ENCODE measurements at places on chromosomes 7 and 10.

DNA sequence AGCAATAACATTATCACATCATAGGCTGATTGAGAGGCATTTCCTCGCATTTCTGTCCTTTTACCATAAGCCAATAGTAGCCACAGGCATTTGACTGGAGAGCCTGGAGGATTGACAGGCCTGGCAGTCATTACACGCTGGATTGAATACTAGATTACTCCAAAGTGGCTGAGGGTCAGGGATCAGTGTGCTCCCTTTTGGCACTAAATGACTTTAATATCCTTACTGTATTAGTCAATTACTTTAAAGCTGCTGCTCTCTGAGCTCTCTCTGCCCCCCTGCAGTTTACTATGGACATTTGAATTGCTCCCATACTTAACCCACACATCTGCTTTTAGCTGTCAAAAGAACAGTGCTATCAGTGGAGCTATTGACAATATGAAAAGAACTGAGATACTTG is 302.0 kb downstream of the TFEC start:
- no peak overlapping the region for H3K27ac ChIP-seq
- no peak for DNase-seq
- no peak overlapping the region for H3K4me3 ChIP-seq
- H3K27me3 ChIP-seq, result no peaks in the 10 kb centered on the region
- no peaks in the 10 kb centered on the region for H3K36me3 ChIP-seq

GRCh38 chr10:122033224-122033926 is 44.4 kb downstream of the TACC2 start:
- H3K27me3 ChIP-seq, result peaks cover 4% of the 10 kb centered on the region
- no peaks in the 10 kb centered on the region for H3K4me1 ChIP-seq
- H3K4me3 ChIP-seq, result no peak overlapping the region
- H3K36me3 ChIP-seq, result no peaks in the 10 kb centered on the region

GRCh38 chr7:20642166-20642565 is 26.7 kb downstream of the ABCB5 start:
- H3K27ac ChIP-seq, result no peak overlapping the region
- H3K27me3 ChIP-seq, result no peaks in the 10 kb centered on the region
- H3K36me3 ChIP-seq, result no peaks in the 10 kb centered on the region
- H3K4me1 ChIP-seq, result no peaks in the 10 kb centered on the region
- no peak for DNase-seq

GRCh38 chr10:816958-817357 is 114.5 kb downstream of the LARP4B start:
- no peak overlapping the region for H3K4me3 ChIP-seq
- no peak for DNase-seq
- no peaks in the 10 kb centered on the region for H3K27me3 ChIP-seq
- H3K27ac ChIP-seq, result no peak overlapping the region

DNA sequence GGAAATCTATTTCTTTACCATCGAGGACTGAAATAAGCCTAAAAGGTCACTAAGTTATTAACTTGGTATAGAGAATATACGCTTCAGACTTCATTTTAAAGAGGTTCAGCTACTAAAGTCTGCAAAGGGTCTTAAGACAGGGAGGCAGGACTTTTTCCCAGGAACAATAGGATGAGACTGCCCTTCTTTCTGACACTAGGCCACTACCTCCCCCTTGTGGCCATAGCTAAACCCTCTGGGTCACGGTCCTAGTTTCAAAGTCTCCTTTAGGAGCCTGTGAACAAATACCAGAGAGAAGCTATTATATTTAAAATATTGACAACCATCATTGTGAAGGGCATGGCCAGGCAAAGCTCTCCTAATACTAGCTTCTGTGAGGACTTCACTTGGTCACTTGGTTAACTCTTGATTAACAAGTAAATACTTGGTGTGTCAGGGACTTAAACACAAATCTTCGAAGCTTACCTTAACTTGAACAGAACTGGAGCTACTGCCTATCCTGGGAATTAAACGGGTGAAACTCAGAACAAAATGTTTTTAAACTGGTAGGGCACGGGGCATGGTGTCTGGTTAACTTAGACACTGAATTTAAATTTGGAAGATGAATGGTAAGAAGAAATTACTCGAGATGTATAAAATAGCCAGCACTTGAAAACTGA is 75.6 kb downstream of the CCDC6 start:
- no peak overlapping the region for H3K27ac ChIP-seq
- peak; percentile 70 for DNase-seq
- no peaks in the 10 kb centered on the region for H3K27me3 ChIP-seq
- H3K4me1 ChIP-seq, result no peaks in the 10 kb centered on the region

DNA sequence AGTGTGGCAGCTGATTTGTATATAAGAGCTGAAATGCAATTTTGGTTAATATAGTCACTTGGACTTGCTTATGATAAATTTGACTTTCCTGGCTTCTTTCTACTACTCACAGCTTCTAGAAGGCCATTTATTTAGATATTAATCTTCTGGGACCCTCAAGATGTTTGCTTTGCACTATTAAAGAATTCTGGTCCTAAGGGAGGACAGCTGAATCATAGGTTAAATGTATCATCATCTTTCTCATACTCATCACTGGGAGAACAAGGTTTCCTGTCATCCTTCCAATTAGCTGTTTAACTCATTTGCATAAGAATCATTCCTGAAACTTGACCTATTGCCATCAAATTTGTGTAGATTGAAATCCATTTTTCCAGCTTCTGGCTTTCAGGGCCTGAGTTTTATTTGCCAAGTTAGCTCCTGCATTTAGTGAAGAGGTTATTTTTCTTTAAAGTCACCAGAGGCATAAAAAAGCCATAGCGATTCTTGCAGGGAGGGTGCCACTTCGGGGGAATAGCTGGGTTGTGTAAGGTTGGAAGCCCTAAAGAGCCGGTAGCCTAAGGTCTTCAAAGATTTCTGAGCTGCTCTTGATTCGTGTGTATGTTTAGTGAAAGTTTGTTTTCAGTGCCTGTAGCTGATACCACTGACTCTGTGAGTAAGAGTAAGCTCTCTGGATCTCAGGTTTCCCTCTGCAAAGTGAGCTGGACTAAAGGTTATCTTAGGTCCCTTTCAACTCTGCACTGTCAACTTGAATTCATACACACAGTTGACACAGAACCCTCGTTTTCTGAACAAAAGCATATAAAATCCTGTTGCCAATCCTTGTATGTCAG is 4.3 kb downstream of the MAP3K8 start:
- H3K4me3 ChIP-seq, result peak overlapping the region; percentile 92
- peaks cover 5% of the 10 kb centered on the region for H3K36me3 ChIP-seq
- H3K4me1 ChIP-seq, result peaks cover 11% of the 10 kb centered on the region
- peak overlapping the region; percentile 95 for H3K27ac ChIP-seq
- H3K27me3 ChIP-seq, result no peaks in the 10 kb centered on the region
- DNase-seq, result peak; percentile 55

DNA sequence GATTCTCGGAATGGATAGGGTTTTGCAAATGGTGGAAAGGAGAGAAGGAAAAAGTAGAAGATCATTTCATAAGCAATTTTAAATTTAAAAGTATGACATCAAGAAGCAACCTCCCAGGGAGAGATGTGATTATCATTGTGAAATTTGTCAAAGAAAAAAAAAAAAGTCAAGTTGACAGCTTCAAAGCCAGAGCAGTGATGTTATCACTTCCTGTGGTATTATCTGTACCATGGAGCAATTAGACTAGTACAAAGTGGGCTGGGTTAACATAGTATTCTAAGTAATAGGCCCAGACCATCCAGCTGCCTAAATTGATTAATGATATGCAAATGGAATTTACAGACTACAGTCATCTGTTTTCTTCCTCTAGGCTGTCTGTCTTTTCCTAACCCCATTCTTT is 84.0 kb upstream of the NPY start:
- no peak for DNase-seq
- H3K36me3 ChIP-seq, result no peaks in the 10 kb centered on the region
- H3K27me3 ChIP-seq, result no peaks in the 10 kb centered on the region
- H3K27ac ChIP-seq, result no peak overlapping the region

GRCh38 chr7:121181357-121181756 is 147.4 kb upstream of the WNT16 start:
- H3K4me3 ChIP-seq, result no peak overlapping the region
- H3K27ac ChIP-seq, result no peak overlapping the region

DNA sequence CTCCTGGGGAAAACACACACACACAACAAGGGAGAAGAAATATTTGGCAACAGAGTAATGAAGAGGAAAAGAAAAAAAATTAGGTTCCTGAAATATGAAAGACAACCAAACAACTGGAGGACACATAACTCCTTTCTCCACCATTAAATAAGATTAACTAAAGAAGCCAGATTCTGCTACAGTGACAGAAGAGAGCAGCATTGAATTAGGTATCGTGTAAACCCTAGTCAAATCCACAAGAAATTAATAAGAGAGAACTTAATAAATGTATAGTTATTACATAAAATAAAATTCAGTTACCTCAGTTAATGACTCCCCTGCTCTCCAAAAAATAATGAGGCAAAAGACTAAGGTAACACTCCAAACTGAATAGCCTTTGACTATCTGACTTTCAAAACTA is 306.7 kb downstream of the CRPPA start:
- H3K27ac ChIP-seq, result no peak overlapping the region
- H3K27me3 ChIP-seq, result no peaks in the 10 kb centered on the region
- H3K4me1 ChIP-seq, result no peaks in the 10 kb centered on the region
- H3K4me3 ChIP-seq, result no peak overlapping the region
- H3K36me3 ChIP-seq, result no peaks in the 10 kb centered on the region

DNA sequence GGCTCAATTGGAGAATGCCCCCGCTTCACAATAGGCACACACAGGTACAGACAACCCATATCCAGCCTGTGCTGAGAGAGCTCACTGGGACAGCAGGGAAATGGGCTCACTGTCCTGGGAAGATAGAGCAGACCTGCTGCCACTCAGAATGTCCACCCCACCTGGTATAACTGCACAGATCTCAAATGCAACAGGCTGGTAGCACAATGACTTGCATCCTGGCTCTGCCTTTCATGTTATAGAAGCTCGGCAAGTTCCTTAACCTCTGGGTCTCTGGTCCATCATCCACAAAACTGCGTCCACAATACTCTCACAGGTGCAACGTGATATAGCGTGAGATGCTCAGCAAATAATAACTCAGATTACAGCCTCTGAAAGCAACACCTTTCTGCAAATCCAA is 295.4 kb downstream of the GRID1 start:
- no peak for DNase-seq
- no peaks in the 10 kb centered on the region for H3K36me3 ChIP-seq
- H3K27me3 ChIP-seq, result no peaks in the 10 kb centered on the region
- no peak overlapping the region for H3K4me3 ChIP-seq

DNA sequence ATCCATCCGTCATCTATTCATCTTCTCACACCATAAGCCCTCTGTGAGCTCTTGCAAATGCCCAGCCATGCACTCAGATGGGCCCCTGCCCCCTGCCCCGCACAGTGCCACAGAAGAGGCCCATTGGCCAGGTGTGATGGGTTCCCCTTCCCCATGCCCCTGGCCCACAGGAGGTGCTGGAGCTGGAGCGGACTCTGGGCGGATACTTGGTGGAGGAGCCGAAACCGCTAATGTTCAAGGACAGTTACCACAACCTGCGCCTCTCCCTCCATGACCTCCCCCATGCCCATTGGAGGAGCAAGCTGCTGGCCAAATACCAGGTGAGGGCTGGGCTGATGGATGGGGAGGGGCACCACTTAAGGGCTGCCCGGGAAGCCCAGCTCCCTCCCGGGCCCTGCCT is 23.4 kb upstream of the SLC29A3 start:
- H3K4me1 ChIP-seq, result no peaks in the 10 kb centered on the region
- no peaks in the 10 kb centered on the region for H3K36me3 ChIP-seq
- H3K4me3 ChIP-seq, result no peak overlapping the region
- H3K27me3 ChIP-seq, result no peaks in the 10 kb centered on the region

GRCh38 chr10:35572583-35572982 is 32.6 kb upstream of the GJD4 start:
- no peak overlapping the region for H3K27ac ChIP-seq
- H3K4me3 ChIP-seq, result no peak overlapping the region
- no peaks in the 10 kb centered on the region for H3K27me3 ChIP-seq
- H3K4me1 ChIP-seq, result no peaks in the 10 kb centered on the region
- peaks cover 2% of the 10 kb centered on the region for H3K36me3 ChIP-seq

DNA sequence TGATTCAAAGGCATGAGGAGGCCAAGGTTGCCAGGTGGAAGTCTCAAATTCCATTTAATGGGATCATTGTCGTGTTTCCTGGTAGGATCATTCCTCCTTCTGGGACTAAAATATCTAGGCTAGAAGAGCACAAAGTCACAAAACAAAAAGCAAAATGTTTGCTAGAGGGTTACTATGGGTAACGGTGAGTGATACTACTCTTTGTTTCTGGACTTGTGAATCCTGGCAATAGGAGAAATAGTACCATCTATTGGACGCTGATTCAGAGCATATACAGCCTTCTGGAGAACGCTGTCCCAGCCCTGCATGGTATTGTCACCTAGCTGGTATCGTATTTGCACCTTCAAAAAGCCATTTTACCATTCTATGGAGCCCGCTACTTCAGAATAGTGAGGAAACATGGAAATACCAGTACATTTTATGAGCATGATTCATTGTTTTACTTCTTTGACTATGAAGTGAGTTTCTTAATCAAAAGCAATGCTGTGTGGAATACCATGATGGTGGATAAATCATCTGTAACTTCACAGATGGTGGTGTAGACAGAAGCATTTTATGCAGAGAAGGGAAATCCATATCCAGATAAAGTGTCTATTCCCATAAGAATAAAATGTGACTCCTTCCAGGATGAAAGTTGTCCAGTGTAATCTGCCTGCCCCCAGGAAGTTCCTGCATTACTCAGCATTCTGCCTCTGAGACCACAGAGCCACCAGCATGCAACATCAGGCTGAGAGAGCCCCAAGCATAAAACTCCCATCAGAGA is 361.0 kb downstream of the ETV1 start:
- H3K4me1 ChIP-seq, result no peaks in the 10 kb centered on the region
- H3K27ac ChIP-seq, result no peak overlapping the region
- DNase-seq, result peak; percentile 68
- H3K27me3 ChIP-seq, result no peaks in the 10 kb centered on the region
- no peaks in the 10 kb centered on the region for H3K36me3 ChIP-seq
- H3K4me3 ChIP-seq, result no peak overlapping the region

DNA sequence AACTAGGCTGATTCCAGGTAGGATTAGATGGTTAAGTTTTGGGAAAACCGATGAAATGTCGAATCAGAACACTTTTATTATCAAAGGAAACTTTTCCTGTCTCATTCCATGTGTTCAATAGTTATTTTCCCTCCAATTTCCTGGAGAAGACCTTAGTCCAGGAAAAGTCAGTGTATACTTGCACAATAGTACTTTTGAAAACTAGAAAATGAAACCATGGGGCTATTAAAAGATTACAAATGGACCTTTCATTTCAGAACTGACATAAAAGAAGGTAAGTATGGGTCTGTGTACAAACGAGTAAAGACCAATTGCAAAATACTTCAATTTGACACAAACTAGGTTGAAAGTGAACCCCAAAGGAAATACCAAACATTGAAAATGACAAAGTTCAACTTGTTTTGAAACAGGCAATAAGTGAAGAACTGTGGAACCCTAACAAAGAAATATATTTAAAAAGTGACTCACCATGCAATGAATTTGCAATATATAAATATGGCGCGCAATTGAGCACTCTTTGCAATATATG is 2.1 kb downstream of the AVPI1 start:
- peak; percentile 56 for DNase-seq
- peak overlapping the region; percentile 81 for H3K4me3 ChIP-seq
